ENCODE measurements at places on chromosomes 12 and 14. TPM values are rescaled to one million over a fixed set of nuclear protein-coding genes. Genes with fewer than 3 reads are reported as not detected.
A peak's percentile ranks its signal among the peaks of the same experiment; 100 is the strongest.

DNA sequence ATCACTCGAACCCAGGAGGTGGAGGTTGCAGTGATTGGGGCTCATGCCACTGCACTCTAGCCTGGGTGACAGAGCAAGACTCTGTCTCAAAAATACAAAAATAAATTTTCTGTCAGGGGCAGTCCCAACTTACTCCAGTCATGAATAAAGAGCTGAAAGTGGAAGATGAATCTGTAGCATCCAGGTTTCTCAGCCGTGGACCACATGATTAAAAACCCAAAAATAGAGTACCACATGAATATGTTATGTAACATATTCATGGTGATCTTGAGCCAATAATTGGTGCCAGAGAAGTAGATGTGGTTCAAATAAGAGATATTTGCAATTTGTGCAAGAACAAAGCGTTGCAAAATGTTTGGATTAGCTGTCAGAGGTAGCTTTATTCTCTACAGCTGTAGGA, 23.1 kb downstream of the SPIC start:
- no peak for DNase-seq

The RIMBP2 gene
- total RNA-seq, result not detected

- DNase-seq, result no peak
These were observed 66.5 kb downstream of the TBC1D30 start for GRCh38 chr12:64890873-64891468.

DNA sequence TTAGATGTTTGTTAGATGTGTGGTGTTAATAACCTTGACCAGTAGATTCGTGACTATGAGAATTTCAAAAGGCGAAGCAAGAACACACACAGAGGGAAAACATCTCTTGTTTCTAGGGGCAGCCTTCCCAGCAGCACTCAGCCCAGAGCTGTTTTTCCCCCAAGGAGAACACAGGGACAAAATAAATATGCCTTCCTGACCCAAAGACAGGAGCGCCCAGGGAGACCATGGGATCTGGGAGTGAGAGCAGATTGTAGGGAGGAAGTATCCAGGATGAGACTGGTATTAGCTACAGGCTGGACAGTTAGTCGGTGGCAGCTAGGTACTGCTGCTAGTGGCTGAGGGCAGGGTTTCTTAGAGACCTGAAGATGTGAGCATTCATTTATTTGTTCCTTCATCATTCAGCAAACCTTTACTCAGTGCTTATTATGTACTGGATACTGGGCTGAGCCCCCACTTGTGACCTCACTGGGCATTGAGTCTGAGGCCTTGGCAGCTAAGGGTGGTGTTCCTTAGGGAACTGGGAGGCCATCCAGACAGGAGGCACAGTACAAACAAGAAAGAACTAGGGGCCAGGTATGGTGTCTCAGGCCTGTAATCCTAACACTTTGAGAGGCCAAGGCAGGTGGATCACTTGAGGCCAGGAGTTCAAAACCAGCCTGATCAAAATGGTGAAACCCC, 469.8 kb downstream of the ZFP36L1 start:
- no peak for DNase-seq

DNA sequence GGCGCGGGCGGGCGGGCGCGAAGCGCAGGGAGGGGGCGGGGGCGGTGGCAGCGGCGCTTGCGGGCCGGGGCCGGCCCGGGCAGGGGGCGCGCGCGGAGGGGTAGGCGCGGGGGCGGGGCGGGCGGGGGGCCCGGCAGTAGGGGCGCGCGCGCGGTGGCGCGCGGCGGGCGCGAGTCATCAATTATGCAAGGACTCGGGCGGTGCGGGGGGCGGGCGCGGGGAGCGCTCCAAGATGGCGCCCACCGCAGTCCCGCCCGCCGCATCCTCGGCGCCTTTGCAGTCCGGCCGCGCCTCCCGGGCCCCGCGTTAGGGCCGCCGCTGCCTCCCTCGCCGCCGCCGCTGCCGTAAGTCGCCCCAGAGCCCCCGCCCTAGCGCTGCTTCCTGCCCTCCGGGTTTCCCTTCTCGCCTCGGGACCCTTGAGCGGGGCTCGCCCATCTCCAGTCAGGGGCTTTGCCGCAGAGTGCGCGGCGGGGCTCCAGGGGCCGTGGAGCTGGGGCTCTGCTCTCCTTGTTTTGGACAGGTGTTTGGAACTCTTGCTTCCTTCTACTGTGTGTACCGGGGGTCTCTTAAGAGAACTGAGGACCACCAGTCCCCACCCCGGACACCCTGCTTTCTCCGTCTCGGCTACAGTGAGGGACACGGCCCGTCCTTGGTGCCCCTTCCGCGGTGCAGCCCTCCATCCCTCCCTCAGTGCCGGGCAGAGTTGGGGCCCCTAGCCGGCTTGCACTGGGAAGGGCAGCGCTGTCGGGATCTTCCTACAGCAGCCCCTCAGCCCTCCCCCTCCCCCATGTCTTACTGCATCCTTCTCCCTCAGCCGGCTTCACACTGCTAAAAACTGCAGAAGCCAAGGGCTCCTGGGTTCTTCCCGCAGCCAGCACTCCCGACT, at the start of gene SCN8A:
SCN8A (plus strand) TSS at position 218 of the 886 bp plus-strand sequence. CDS start 71,585 bp downstream, outside the sequence.
- peak; percentile 55 for DNase-seq

DNA sequence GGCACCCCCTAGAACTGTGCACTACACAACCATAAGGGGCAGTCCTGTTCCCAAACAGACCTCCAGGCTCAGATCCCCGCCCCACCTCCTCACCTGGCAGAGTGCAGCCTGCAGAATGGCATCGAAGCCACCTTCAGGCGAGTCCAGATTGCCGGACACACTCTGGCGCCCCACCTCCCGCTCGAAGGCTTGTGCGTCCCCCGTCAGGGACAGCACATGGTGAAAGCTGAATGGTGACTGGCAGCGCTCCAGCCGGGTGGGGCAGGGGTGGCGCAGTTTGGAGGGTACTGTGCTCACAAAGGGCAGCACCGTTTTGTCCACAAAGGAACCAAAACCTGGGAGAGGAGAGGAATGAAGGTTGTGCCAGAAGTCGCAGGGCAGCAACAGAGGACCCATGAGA, 10.6 kb downstream of the ITGB7 start:
- DNase-seq, result no peak

Data from left lobe of liver (tissue), 2 donors.